ENCODE measurements at places on chromosomes 6 and 20.

GRCh38 chr20:57432862-57433491 lies 41.8 kb downstream of the RBM38 start:
- no peaks in the 10 kb centered on the region for H3K36me3 ChIP-seq
- H3K27me3 ChIP-seq, result no peaks in the 10 kb centered on the region
- H3K4me1 ChIP-seq, result peaks cover 49% of the 10 kb centered on the region
- H3K27ac ChIP-seq, result peak overlapping the region; percentile 58
- H3K4me3 ChIP-seq, result no peak overlapping the region

- no peak overlapping the region for H3K4me3 ChIP-seq
- no peak for DNase-seq
- no peaks in the 10 kb centered on the region for H3K4me1 ChIP-seq
- peaks cover 80% of the 10 kb centered on the region for H3K36me3 ChIP-seq
Observed at GRCh38 chr20:36684747-36685146, 38.8 kb upstream of the SLA2 start.

GRCh38 chr6:35624341-35625070 lies 64.2 kb downstream of the FKBP5 start:
- no peak for DNase-seq
- peaks cover 15% of the 10 kb centered on the region for H3K4me1 ChIP-seq
- peaks cover 62% of the 10 kb centered on the region for H3K36me3 ChIP-seq
- H3K4me3 ChIP-seq, result no peak overlapping the region
- H3K27ac ChIP-seq, result peak overlapping the region; percentile 35

GRCh38 chr20:11267131-11267761 lies 593.4 kb upstream of the JAG1 start:
- no peaks in the 10 kb centered on the region for H3K27me3 ChIP-seq
- H3K36me3 ChIP-seq, result no peaks in the 10 kb centered on the region
- peak overlapping the region; percentile 49 for H3K27ac ChIP-seq
- DNase-seq, result no peak
- H3K4me1 ChIP-seq, result peaks cover 14% of the 10 kb centered on the region
- no peak overlapping the region for H3K4me3 ChIP-seq

DNA sequence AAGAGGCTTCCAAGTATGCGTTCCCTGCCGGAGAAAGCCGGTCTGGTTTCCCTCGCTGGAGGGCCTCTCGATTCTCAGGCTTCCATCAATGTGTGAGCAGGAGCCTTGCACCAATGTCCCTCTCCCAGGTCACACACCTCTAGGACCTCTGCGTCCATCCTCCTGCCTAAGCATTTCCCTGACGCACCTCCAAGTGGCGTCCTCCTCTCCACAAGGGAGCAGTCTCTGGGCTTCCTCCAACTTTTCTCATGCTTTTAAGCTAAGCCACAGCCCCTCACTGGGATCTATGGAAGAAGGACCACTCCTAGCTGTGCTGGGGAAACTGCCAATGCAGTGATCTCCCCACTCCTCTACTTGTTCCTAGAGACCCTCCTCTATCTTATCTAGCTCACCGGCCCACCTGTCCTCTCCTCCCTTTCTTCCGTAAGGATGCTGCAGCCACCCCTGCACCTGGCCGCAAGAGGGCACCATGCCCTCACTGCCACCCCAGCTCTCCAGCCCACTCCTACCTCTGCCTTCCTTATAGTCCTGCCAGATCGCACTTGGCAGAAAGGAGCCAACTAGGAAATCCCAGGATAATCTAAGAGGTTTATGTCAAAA lies 258.7 kb downstream of the LRFN2 start:
- no peaks in the 10 kb centered on the region for H3K27me3 ChIP-seq
- H3K27ac ChIP-seq, result no peak overlapping the region

- H3K4me3 ChIP-seq, result no peak overlapping the region
- no peaks in the 10 kb centered on the region for H3K36me3 ChIP-seq
- peaks cover 11% of the 10 kb centered on the region for H3K4me1 ChIP-seq
- DNase-seq, result no peak
- H3K27ac ChIP-seq, result no peak overlapping the region
- no peaks in the 10 kb centered on the region for H3K27me3 ChIP-seq
Observed at GRCh38 chr20:63636752-63637628, 10.1 kb upstream of the GMEB2 start.

DNA sequence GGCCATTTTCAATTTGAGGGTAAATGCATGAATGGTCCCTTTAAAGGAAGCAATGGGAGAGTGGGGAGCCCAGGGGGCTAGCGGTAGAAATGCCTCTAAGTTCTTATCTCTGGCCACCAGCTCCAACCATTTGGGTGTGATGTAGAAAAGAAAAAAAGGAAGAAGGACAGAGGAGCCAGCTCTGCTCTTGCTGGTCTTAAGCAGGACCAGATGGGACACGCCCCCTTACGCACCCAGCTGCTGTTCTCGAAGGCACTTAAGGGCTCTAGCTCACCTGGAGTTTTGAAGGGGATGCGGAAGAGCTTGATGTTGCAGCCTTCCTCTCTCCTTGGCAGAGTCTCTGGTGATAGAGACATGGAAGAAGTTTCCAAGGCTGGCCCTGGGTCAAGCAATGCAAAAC lies 59.5 kb upstream of the RNF144B start:
- peaks cover 15% of the 10 kb centered on the region for H3K4me1 ChIP-seq
- peak overlapping the region; percentile 12 for H3K27ac ChIP-seq
- no peak for DNase-seq
- H3K4me3 ChIP-seq, result no peak overlapping the region
- no peaks in the 10 kb centered on the region for H3K27me3 ChIP-seq

- no peaks in the 10 kb centered on the region for H3K36me3 ChIP-seq
- no peak overlapping the region for H3K27ac ChIP-seq
- no peak for DNase-seq
- H3K4me3 ChIP-seq, result no peak overlapping the region
- no peaks in the 10 kb centered on the region for H3K4me1 ChIP-seq
Observed at GRCh38 chr6:8664070-8664469, 228.7 kb upstream of the SLC35B3 start.

DNA sequence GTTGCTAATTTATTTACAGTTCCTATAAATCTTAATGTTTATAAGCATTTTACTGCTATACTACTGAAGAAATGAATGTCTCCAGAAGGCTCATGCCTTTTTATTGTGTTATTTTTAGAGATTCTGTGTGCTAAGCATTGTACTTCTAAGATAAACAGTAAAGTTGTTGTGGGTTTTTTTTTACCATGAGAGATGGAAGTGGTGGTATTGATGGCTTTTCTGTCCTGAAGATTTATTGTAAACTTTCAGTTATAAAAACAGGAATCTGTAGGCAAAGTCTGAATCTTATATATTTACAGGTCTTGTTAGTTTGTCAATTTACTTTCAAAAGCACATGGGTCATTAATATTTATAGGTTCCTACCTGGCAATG lies 246.9 kb downstream of the TMEM242 start:
- no peak for DNase-seq
- peaks cover 34% of the 10 kb centered on the region for H3K4me1 ChIP-seq
- no peak overlapping the region for H3K4me3 ChIP-seq
- H3K27ac ChIP-seq, result no peak overlapping the region
- H3K36me3 ChIP-seq, result no peaks in the 10 kb centered on the region

GRCh38 chr6:84516154-84516553 lies 248.2 kb downstream of the TBX18 start:
- no peaks in the 10 kb centered on the region for H3K27me3 ChIP-seq
- H3K36me3 ChIP-seq, result no peaks in the 10 kb centered on the region
- H3K27ac ChIP-seq, result no peak overlapping the region

- peaks cover 17% of the 10 kb centered on the region for H3K4me1 ChIP-seq
- no peaks in the 10 kb centered on the region for H3K27me3 ChIP-seq
- DNase-seq, result no peak
- H3K36me3 ChIP-seq, result no peaks in the 10 kb centered on the region
Observed at GRCh38 chr6:37971711-37972390, 152.3 kb downstream of the ZFAND3 start.

DNA sequence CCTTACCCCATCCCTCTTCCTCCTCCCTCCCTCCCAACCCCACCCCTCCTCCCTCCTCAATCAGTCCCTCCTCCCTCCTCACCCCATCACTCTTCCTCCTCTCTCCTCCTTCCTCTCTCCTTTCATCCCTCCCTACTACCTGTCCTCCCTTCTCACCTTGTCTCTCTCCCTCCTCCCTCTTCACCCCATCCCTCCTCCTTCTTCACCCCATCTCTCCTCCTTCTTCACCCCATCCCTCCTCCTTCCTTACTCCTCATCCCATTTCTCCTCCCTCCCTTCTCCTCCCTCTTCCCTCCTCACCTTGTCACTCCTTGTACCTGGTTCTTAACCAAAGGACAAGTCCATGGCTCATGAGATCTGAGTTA lies 222.4 kb downstream of the TTLL2 start:
- no peak overlapping the region for H3K27ac ChIP-seq
- no peaks in the 10 kb centered on the region for H3K36me3 ChIP-seq
- DNase-seq, result no peak
- no peaks in the 10 kb centered on the region for H3K27me3 ChIP-seq
- no peak overlapping the region for H3K4me3 ChIP-seq

DNA sequence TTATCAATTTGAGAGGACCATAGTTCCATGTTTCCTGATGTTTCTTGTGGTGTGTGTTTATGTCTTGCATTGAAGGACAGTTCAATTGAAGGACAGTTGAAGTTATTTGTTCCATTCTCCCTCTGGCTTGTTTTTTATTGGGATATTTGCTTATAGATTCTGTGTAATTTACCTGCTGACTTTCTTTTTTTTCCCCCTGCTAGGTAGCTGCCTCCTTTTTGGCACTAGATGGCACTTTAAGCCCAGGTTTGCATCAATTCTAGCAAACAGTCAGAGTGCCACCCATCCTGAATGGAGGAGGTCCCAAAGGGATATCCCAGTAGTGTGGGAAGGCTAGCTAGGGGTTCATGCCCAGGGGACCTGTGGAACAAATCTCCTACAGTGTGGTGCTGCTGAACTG lies 78.1 kb downstream of the CFAP61 start:
- no peaks in the 10 kb centered on the region for H3K4me1 ChIP-seq
- H3K4me3 ChIP-seq, result no peak overlapping the region
- no peaks in the 10 kb centered on the region for H3K36me3 ChIP-seq
- H3K27me3 ChIP-seq, result no peaks in the 10 kb centered on the region
- DNase-seq, result no peak

- no peaks in the 10 kb centered on the region for H3K27me3 ChIP-seq
- H3K27ac ChIP-seq, result peak overlapping the region; percentile 95
- no peak for DNase-seq
- H3K36me3 ChIP-seq, result no peaks in the 10 kb centered on the region
Observed at GRCh38 chr6:147205690-147206600, 1.7 kb downstream of the STXBP5 start.

- H3K27ac ChIP-seq, result no peak overlapping the region
- no peaks in the 10 kb centered on the region for H3K4me1 ChIP-seq
- no peaks in the 10 kb centered on the region for H3K27me3 ChIP-seq
Observed at GRCh38 chr6:170423030-170423429, 116.5 kb downstream of the FAM120B start.

DNA sequence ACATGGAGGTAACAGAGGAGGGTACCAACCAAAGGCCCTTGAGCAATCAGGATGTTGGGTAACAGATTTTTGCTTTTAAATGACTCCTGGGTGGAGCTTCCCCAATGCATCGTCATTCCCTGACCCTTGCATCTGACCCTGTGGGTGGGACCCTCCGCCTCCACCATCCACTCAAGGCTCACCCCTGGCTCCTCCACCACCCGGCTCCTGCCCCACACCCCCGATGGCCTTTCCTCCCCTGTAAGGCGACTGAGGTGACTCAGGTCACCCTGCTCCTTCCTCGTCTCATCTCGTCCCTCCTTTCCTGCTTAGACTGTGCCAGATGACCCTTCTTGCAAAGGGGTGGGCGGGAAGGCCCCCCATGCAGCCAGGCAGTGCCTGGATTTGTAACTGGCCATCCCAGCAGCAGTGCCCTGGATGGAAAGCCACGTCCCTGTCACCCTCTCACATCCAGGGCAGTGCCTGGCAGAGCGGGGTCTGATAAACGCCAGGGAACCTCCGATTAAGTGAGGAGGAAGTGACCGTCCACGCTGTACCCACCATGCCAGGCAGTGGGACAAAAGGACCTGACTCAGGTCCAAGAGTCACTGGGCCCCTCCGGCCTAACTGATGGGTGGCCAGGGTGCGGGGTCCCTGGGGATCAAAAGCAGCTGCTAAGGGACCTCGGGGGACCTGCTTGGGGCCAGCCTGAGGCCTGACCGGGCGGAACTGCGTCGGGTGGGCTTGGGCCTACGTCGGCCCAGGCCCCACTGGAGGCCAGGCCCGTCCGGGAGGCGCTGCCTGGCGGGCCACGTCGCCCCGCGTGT lies 624 bp upstream of the NPEPL1 start:
- peak overlapping the region; percentile 95 for H3K27ac ChIP-seq
- H3K4me3 ChIP-seq, result peak overlapping the region; percentile 78
- H3K4me1 ChIP-seq, result peaks cover 55% of the 10 kb centered on the region
- H3K36me3 ChIP-seq, result peaks cover 14% of the 10 kb centered on the region

DNA sequence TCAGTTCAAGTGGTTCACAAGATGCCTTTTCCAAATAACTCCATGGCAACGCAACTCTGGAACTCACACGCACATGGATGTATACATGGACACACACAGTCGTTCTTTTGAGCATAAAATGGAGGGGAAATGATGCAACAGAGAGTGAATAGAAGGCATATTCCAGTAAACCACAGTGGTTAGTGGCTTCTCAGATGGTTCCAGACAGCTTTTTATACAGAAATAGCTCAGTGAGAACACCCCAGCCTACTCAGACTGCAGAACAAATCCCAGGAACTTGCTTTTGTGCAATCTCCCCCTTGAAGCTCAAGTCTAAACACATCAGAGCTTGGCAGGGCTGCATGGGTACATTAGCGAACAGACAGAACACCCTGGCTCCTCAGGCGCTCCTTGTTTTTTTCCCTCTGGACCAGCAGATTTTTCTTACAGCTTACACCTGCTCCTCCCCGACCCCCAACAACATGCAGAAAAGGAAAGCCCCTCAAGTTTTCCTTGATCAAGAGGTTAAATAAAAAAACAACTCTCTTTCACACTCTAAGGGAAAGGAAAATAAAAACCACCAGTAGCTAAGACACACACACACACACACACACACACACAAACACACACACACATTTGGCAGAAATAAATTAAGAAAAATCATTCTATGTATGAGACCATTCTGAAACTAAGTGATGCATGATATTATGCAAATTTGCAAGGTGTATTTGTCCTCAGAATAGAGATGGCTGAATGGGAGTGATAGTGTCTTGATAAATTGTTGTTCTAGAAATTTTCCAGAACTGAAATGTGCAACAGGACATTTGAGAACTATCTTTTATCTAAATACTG lies 51.2 kb upstream of the RANBP9 start:
- no peak overlapping the region for H3K4me3 ChIP-seq
- no peaks in the 10 kb centered on the region for H3K27me3 ChIP-seq
- peaks cover 57% of the 10 kb centered on the region for H3K4me1 ChIP-seq
- peak overlapping the region; percentile 62 for H3K27ac ChIP-seq
- H3K36me3 ChIP-seq, result no peaks in the 10 kb centered on the region
- no peak for DNase-seq

GRCh38 chr20:1712634-1713624 lies 55.4 kb upstream of the SIRPG start:
- no peaks in the 10 kb centered on the region for H3K4me1 ChIP-seq
- peaks cover 20% of the 10 kb centered on the region for H3K27me3 ChIP-seq
- H3K4me3 ChIP-seq, result no peak overlapping the region
- no peaks in the 10 kb centered on the region for H3K36me3 ChIP-seq
- DNase-seq, result peak; percentile 53

DNA sequence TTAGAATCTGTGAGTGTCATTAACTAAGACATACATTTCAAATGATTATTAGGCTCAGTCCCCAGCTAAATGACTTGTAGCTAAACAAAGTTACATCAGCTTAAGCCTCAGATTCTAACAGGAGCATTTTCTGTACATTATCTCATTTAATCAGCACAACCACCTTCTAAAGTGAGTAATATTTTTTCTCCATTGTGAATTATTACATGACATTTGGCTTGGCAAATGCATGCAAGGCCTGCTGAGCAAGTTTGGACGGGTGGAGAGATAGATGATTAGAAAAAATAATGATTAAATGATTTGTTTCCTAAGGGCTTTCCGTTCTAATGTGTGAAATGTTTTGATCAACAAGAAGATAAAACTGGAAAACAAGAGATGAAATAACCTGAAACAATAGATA lies 20.7 kb downstream of the DCBLD1 start:
- no peak for DNase-seq
- no peak overlapping the region for H3K4me3 ChIP-seq
- no peak overlapping the region for H3K27ac ChIP-seq
- peaks cover 24% of the 10 kb centered on the region for H3K4me1 ChIP-seq

All from esophagus muscularis mucosa (tissue), 4 donors.